ENCODE measurements at places on chromosomes 3 and 15.

GRCh38 chr3:116191409-116191808, 253.9 kb downstream of the LSAMP start:
- no peak for DNase-seq

GRCh38 chr15:77060546-77060945, 10.4 kb downstream of the TSPAN3 start:
- no peak for DNase-seq

- no peak for DNase-seq
These were observed 175.6 kb downstream of the SMAD6 start for GRCh38 chr15:66877477-66878271.

- DNase-seq, result no peak
These were observed 463.6 kb upstream of the NR2F2 start for GRCh38 chr15:95866711-95867440.

DNA sequence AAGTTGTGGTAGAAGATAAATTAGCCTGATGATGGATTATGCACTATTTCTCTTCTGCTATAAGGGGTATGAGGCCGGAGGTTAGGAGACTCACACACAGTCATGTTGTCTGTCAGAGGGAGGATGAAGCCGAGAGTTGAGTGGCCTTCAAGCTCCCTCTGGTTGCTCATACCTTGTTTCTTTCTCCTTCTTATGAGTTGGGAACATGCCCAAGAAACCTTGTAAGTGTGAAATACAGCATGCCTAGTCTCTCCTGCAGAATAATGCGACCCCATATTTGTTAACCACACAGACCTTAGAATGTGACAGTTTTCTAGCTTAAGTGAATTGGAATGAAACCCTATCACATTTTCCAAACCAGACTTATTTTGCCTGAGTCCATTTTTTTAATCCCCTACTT, 366.7 kb downstream of the PTPRG start:
- no peak for DNase-seq

DNA sequence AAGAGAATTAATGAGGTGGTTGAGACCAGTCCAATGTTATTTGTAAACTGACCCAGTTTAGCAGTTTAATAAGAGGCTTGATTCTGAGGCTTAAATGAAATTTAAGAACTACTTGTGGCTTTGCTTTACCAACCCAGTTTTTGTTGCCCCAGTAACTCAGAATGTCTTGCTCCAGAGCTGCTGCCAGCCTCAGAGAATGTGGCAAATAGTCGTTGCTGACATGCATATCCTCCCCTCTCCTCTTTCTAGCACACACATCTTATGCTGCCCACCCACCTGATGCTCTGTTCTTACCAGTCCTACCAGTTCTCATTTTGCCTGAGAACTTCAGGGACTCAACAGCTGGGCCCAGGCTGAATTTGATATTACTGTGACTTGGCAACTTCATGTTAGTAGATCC, 92.4 kb upstream of the TSC22D2 start:
- DNase-seq, result no peak

DNA sequence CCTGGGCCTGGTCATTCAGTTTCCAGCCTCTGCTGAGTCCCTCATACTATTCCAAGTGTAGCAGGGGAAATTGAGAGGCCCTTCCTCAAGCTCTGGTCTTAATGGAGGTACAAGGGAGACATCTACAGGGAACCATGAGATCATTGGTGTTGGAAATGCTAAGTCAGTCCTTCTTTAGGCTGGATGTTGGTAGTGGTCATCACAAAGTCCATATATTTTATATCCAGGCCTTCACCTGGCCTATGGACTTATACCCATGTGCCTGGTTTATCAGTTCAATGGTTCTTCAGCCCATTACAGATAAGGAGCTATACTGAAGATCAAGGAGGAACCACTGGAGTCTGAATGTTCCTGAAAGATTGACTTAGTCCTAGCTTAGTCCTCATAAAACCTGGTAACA, 135.0 kb downstream of the STAG1 start:
- no peak for DNase-seq

All from activated T-helper 1 cell treated with Interleukin-2 at 50 U/mL for 16 hours (primary cell).